ENCODE measurements at places on chromosomes 1 and 21.

GRCh38 chr1:1324084-1324523 is 356 bp downstream of the INTS11 start:
- no peak for DNase-seq

- DNase-seq, result no peak
Measured at GRCh38 chr1:24094554-24094953, 17.4 kb downstream of the MYOM3 start.

DNA sequence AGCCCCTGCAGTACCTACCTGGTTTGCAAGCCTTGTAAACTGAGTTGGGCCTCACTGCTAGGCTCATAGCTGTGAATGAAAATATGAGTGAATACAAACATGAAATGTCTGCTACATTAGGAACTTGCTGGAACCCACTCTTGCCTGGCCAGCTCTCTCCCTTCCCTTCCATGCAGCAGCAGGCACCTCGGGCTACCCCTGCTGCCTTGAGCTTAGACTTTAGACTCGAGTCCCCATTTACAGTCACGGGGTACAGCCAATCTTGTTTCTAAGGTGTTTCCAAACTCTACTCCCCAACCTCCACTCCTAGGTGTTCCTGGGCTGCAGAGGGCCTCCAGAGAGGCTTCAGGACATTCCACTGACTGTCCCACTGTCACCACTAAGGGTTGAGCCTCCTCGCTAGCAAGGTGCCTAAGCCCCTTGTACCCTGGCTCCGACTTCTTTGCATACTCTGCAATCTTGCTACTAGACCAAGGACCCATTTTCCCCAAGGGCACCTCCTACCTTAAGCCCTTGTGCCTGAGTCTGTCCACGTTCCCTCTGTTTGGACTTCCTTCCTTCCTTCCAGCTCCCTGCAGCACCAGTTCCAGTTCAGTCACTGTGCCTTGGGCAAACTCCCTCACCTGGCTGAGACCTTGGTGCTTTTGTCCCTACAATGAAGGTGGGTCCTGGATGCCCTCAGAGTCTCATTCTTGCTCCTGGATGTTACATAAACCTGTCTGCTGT is 36.9 kb downstream of the CDK18 start:
- no peak for DNase-seq

GRCh38 chr1:88647249-88647645 is 36.8 kb upstream of the PKN2 start:
- DNase-seq, result no peak

- no peak for DNase-seq
Measured at GRCh38 chr1:161706482-161707347, at the start of gene FCRLA. FCRLA (plus strand) TSS chr1:161707229; CDS start chr1:161707265, 36 bp downstream.

DNA sequence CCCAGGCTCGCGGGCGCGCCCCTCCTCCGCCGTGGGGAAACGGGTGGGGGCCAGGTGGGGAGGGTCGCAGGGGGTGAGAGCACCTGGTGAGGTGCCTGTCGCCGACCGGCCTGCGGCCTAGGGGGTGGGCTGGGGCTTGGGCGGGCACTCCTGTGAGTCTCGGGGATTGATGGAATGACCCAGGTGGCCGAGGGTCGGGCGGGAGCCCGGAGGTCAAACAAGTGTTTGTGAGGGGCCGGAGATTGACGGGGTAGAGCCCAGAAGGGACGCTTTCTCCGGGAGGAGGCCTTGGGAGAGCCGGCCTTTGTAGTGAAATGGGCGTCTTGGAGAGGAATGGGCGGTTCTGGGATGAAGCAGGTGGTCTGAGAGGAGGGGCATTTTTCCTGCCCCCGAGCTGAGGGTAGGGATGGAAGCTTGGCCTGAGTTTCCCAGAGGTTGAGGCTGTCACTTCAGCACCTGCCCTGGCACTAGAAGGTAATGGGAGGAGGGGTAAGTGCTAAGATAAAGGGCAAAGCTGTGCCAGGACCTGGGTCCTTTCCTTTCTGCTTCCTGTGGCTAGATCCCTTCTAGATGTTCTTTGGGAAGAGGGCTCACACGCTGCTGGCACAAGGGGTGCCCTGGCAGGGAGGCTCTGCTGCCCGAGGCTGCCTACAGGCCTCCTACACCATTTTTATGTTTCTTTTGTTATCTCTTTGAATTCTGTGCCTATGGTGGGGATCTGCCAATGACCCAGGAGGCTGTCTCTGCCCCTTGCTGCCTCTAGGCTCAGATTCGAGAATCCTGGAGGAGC is 56.1 kb downstream of the NDUFS5 start:
- DNase-seq, result no peak

DNA sequence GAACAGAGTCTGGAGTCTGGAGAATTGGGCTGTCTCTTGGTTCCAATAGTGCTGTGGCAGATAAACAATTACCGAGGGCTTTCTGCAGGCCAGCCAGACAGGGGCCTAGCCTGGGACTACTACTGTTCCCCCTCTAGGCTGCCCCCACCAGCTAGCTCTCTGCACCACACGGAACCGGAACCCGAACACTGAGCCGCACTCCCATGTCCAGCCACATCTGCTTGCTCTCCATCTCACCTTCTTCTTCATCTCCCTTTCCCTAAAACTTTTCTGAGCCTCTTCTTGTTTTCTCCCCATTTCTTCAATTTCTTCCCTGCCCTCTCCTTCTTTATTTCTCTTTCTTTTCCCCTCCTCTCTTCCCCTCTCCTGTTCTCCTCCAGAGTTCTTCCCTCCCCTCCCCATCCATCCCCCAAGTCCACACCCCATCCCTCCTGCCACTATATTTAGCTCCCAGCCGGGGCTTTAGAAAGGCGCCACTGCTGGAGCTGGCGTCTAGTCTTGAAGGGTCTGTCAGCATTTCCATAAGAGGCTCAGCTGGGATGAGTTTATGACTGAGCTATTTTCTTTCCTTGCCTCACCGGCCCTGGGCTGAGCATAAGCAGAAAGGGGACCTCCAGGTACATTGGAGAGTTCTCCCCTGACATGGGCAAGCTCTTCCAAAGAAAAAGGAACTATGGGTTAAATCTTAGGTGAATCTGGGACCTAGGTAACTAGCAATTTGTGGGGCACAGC is 25.7 kb upstream of the ATP2B4 start:
- DNase-seq, result no peak
